ENCODE measurements at places on chromosomes 2 and 18.

DNA sequence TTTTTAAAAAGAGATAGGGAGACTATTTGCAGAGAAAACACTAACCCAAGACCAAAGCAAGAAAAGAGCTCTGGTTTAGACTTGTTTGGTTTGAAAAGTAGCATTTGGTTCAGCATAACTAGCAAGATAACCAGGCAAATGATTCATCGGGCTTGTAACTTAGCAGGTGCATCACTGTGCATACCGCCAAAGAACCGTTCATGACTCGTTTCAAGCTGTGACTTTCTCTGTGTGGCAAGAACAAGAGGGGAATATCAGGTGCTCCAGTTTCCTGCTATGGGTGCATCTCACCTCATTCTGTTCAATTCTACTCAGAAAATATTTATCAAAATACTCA is 244.9 kb downstream of the ETAA1 start:
- DNase-seq = no peak

- DNase-seq = no peak
Observed at GRCh38 chr2:127405255-127405610, 13.0 kb upstream of the PROC start.

DNA sequence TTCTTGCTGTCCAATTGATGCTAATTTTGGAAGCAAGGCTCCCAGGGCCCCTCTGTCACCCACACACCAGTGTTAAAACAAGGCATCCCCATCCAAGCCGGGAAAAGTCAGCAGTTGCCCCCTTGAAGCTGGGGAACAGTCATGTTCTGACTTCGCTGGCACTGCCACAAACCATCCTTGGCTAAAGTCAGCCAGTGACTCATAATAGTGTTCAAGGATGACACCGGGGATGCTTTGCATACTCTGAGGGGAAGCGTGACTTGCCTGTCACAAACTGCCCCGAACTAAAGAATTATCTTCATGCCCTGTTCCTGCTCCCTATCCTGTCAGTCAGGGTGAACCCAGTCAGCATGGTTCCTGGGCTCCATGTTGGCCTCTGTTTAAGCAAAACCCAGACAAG is 37.0 kb downstream of the TGFA start:
- no peak for DNase-seq

- no peak for DNase-seq
Observed at GRCh38 chr18:55310044-55310676, 277.8 kb downstream of the TCF4 start.

DNA sequence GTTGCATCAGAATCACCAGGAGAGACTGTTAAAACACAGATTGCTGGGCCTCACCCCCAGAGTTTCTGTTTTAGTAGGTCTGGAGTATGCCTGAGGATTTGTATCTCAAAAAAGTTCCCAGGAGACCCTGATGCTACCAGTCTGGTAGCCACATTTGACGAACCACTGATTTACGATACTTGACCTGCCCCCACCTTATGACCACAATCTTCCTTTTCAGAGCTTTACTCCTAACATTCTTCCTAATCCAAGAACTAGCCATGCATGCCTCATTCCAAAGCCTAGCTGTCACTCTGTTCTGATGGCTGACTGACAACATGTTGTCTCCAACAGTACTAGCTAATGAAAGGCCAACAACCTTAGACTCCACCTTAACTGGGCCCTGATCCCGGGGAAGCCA is 191.4 kb downstream of the MBD2 start:
- no peak for DNase-seq

- DNase-seq = no peak
Observed at GRCh38 chr18:23970161-23971096, 44.1 kb upstream of the TTC39C start.

DNA sequence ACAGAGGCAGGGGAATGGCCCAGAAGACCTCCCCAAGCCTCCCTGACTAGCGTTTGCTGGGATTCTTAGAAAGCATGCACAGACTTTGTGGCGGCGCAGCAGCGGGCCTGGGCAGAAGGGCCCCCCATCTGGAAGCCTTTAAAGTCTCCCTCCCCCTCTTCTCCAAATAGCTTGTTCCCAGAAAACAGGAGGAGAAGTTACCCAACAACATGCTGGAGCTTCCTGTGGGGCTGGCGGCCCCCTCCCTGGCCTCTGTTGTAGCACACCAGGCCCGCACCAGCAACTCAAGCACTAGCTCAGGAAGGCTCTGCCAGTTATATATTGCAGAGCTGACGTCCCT is 334.8 kb downstream of the DYSF start:
- DNase-seq = no peak

Data from posterior cingulate gyrus (tissue), 11 donors.